ENCODE measurements at places on chromosomes 1 and 21.

DNA sequence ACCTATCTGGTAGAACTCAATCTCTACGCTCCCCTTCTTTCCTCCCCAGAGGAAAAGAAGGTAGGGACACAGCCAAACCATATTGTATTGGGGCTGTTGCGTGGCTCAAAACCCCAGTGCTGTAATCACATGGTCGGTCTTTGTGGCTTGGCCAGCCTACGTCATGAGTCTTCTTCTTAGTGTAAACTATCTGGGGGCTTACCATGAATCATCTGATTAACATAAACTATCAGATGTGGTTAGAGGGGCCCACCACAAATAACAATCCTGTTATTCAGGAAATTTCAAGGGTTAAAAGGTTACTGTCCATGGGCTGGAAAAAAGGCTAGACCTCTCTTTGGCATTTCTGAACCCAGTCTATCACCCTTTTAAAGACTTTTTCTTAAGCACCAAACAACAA lies 49.5 kb upstream of the GPR52 start:
- no peak for DNase-seq

DNA sequence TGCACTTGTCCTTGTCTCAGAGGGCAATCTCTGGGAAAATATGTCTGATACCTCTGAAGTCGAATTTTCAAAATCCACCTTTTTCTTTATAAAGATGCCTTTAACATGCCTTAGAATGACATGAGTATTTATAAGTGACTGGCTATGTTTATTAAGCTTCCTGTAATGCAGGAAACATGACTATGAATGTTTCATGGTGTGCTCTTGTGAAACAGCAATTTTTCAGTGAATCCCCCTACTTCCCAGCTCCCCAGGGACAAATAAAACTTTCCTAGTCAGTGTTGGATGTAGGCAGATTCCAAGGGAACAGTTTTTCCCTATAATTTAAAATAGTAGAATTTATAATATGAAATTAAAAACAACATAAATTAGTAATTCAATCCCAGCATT lies 437.0 kb downstream of the LMO4 start:
- no peak for DNase-seq

DNA sequence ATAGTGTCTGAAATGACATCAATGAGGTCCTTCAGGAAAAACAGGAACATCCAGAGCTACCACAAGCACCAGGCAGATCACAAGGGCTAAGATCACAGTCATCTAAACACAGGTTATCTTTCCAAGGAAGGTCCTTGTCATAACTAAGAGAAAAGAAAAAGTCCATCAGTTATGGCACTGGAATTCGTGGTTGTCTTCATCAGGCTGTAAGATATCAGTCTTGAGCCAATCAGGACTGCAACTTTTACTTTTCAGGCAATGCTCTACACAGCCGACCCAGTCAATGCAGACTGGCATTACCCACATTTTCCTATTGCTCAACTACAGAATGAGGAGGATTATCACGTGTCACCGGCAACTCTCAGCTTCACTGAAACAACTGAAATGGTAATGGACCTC lies 26.4 kb downstream of the SORT1 start:
- DNase-seq: no peak

GRCh38 chr1:150778409-150778808 lies 12.8 kb upstream of the CTSS start:
- DNase-seq: no peak

All from CD4-positive, alpha-beta T cell treated with Interleukin-4 for 1 hour (primary cell).